ENCODE measurements at places on chromosomes 13 and 19.
A peak's percentile ranks its signal among the peaks of the same experiment; 100 is the strongest.

DNA sequence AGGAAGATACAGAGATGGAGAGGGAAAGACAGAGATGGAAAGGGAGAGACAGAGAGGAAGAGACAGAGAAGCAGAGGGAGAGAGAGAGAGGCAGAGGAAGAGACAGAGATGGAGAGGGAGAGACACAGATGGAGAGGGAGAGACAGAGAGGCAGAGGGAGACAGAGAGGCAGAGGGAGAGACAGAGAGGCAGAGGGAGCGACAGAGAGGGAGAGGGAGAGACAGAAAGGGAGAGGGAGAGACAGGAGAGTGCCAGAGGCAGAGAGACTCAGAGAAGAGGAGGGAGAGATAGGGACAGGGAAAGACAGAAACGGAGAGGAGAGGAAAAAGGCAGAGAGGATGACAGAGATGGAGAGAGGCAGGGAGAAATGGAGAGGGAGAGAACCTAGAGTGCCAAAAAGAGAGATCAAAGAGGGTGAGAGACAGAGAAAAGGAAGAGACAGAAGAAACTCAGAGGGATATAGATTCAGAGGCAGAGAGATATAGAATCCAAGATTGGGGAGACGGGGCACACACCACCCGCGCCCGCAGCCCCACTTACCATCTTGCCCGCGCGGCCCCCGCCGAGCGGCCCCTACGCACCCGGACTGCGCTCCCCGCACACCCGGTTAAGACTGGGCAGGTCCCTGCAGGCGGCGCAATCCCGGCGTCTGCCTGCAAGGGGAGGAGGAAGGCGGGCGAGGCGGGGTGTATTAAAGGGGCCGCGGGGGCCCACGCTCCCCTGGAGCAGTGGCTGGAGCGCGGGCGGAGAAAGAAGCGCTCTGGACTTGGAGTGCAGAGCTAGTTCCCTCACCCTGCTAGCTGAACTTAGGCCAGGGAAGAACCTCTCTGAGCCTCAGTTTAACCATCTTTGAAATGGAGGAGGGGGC, 10.7 kb downstream of the TM6SF2 start:
- no peak for DNase-seq

DNA sequence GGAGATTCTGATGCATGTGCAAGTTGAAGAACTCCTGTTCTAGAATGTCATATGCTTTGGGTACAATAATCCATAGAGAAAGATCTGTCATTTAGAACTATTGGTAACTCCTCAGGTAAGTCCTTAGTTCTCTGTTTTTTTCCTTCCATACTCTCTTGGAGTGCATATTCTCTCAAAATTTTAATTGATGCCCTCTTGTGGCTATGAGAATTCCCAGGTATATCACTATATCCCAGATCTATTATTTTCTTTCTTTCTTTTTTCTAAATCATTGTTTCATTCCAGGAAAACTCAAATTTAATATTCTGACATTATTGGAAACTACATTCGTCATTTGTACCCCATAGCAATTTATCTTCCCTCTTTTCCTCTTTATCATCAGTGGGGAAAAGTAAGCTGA, 485.4 kb downstream of the KLF5 start:
- no peak for DNase-seq

DNA sequence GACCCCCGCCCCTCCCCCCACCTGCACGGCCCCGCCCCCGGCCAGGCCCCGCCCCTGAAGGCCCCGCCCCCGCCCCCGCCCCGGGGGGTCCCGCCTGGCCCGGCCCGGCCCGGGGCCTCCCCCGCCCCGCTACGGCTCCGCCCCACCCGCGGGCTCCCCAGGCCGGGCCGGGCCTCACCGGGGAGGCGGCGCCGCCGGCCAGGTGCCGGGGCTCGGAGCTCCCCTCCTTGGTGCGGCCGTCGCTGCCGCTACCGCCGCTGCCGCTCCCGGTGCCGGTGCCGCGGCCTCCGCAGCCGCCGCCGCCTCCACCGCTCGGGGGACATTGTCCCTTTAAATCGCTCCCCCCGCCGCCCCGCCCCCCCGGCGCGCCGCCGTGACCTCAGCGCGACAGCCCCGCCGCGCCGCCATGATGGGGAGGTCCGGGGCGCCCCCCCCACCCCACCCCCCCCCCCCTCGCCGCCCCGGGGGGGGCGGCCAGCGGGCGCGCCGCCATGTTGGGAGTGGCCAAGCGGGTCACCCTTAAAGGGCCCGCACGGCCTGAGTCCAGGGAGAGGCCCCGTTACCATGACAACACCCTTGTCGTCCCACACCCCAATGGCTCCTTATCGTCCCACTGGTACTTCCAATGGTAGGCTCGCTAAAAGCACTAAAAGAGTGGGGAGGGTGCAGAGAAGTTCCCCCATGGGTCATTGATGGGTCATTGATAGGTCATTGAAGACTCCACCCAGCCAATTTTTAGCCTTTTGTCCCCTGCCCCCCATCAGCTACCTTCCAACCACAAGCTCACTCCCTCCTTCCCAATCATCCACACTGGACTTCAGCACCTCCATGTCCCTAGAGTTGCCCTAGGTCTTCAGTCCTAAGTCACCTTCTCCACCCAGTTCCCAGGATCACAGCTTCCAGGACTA, at the start of gene WIZ:
WIZ (minus strand) TSS at position 337 of the 908 bp plus-strand sequence. CDS start 1,649 bp downstream, outside the sequence.
- DNase-seq, result peak; percentile 78

- DNase-seq, result peak; percentile 66
Observed at GRCh38 chr19:17292301-17293074, 10.7 kb downstream of the ABHD8 start.

- DNase-seq, result no peak
Observed at GRCh38 chr13:114063545-114064449, 68.6 kb downstream of the RASA3 start.

DNA sequence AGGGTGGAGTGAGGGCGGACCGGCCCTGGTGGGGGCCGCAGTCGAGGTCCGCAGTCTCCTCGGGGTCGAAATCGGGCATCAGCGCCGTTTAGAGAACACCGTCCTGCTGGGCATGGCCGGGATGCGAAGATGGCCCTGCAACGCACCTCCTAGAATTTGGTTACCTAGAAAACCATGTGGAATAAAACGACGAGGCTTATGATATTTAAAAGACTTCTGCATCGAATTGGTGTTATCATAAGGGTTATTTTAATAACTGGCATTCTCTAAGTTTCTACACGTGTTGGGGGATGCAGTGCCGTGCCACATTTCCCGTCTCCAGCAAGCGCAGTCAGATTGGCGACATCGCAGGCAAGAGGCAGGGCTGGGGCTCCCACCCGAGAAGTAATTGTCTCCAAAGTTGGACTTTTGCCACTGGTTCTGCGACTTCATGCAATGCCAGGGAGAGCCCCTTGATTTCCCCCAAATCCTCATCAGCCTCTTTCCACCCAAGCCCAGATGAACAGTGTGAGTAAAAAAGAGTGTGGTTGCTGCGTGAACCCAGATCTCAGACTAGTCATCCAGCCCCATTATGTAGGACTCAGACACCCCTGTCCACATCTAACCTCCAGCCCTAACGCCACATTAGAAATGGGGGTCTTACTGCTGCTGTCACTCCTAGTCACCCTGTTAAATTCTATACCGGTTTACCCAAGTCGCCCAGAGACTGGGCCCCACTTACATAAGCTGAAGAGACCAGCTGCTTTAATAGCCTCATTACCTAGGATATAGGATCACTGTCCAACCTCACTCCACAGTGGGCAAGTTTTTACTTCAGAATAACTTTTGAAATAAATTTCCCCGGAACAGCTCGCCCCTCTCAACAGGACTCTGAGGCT, 571 bp upstream of the DHRS12 start:
- no peak for DNase-seq

DNA sequence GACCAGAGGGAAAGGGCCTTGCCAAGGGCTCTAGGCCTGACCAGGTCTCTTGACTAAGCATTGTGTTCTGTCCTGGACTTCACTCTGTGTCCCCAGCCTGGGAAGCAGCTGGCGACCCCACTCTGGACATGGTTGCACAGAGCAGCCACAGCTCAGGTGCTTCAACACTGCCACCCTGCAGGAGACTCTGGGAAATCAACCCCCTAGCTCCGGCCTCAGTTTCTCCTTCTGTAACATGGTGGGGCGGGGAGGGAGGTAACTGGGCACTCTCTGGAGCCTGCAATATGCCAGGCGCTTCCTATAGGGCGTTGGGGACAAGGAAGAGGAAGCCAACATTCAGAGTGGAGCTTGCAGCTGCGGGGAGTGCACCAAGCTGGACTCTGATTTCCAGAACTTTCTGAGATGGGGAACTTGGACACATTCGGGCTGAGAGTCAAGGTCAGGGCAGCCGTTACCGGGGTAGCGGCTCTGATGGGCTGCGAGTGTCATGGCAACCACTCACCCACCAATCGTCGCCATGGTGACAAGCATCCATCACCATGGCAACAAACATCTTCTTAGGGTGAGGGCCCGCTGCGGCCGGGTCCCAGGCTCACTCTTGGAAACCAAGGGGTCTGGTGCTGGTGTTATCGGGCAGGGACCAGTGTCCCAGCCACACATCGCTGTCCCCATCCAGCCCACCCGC, 12.8 kb downstream of the F2RL3 start:
- DNase-seq, result no peak

DNA sequence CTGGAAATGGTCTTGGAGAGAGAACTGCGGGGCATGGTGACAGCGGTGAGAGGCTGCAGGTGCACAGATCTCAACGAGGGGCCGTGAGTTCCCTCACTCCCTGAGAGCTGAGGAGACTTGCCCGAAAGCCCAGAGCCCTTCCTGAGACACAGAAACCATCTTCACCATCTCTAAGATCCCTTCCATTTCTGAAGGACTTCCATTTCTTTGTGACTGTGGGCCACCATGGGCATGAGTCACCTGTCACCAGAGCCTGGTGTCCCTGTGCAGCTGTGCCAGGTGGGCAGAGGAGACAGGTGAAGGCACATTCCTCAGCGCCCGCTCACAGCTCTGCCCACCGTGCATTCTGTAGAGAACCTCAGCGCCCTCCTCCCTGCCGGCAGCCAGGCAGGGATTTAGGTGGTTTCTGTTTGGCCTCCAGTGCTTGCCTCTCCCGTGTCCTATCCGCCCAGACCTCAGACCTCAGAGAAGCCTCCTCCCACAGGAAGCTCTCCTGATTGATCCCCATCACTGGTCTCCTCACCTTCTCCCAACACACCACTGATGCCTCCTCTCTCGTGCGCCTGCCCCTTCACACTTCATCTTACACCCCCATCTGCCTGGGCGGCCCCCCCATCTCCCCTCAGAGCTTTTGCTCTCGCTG, 24.2 kb downstream of the SH3GL1 start:
- no peak for DNase-seq

DNA sequence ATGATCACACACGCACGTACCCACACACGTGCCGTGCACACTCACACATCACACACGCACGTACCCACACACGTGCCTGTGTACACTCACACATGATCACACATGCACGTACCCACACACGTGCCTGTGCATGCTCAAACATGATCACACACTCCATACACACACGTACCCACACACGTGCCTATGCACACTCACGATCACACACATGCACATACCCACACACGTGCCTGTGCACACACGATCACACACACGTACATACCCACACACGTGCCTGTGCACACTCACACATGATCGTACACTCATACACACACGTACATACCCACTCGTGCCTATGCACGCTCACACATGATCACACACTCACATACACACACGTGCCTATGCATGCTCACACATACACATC, 86.8 kb downstream of the RAB20 start:
- no peak for DNase-seq

All from activated T-helper 1 cell treated with anti-CD3 and anti-CD28 coated beads, Interleukin-2, amount 50 U/mL, for 16 hours (primary cell).